ENCODE measurements at places on chromosomes 12 and 14.

DNA sequence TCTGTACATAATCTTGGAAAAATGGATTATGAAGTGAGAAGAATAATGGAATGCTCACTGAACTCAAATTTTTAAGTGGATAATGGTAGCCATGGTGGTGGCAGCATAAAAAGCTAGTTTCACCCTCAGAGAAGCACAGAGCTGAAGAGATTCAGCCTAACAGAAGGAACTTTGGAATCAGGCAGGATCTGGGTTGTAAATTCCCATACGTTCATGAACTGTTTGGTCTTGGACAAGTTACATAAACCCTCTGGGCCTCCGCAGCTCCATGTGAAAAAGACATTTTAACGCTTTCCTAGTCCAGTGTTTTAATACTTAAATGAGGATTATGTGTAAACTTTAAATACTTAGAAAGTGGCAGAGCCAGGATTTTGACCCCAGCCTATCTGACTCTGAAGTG, 26.6 kb downstream of the JKAMP start:
- DNase-seq, result no peak

GRCh38 chr12:55706568-55707218, 1.0 kb downstream of the ITGA7 start:
- no peak for DNase-seq

DNA sequence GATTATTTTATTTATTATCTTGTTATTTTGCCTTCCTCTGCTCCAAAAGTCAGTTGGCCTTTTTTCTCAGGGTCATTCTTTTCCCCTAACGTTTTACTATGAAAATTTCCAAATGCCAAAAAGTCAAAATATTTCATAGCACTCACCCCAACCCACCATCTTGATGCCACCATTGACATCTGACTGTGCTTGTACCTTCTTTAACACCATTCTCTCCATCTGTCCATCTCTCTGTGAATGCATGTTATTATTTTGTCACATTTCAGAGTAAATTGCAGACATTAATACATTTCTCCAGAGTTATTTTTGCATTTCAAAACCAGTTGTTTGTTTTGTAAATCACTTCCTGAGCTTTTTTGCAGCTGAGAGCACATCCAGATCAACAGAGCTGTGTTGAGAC, 38.6 kb downstream of the FOXN4 start:
- no peak for DNase-seq

DNA sequence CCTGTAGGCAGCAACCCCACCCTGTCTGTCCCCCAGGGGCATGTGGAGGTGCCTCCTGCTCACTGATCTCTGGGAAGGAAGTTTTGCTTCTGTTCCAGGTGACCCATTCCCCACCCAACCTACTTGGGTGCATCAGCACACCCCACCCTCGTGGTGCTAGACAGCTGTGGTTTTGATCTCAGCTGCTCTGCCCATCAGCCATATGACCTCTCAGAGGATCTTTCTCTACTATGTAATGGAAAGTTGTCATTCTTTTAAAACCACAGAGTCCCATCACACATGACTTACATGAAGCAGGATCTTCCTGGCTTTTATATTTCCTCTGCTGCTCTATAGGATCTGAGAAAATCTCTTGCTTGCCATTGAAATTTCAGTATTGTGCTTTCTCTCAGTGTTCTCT, 13.5 kb upstream of the KRT82 start:
- no peak for DNase-seq

- DNase-seq, result no peak
Measured at GRCh38 chr12:52607314-52607713, 6.1 kb upstream of the KRT72 start.

DNA sequence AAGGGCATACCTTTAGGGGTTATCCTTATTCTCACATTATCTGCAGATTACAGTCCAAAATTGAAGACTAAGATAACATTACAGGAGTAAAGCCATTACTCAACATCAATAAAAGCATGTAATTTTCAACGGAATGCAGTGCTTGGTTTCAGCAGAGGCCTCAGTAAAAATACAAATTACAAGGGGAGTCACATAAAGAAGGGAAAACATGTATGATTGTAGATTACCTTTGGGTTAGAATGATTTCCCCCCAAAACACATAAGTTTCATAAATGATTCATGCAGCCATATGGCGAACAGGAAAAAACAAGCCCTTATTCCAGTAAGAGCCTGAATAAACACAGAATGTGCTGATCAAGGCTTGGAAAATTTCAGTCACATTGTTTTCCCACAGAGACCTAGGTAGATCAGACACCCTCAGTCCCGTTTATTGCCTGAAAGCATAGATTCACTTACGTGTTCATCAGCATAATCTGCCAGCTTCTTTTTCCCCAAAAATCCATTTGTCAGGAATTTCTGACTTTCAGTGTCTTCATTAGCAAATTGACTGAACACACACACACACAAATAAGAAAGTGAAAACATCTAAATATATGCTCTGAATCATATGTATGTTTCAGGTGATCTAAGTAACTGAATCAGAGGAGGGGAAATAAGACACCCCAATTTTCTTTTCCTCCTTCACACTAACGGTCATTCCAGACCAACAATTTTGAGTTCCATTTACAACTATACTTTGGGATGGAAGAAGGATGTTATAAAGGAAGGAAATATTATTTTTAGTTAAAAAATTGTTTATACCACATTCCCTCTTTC, 37.5 kb downstream of the SLC38A4 start:
- no peak for DNase-seq

- DNase-seq, result no peak
Measured at GRCh38 chr12:51020448-51021182, 5.6 kb downstream of the SLC11A2 start.

DNA sequence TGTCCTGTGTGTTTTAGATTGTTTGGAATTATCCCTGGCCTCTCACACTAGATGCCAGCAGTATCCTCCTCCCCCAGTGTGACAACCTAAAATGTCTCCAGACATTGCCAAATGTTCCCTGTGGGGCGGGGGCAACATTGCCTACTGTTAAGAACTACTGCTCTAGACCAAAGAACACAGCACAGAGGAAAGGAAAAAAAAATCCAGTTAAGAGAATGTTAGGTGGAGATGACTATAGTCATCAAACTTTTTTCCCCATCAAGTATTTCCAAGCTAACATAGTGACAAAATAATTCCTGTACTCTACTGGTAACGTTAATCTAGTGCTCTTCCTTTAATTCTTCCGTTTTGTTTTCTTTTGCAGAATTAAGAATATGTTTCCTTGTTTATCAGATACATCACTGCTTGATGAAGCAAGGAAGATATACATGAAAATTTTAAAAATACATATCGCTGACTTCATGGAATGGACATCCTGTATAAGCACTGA, 3.5 kb downstream of the CDKN1B start:
- DNase-seq, result no peak

GRCh38 chr14:69844171-69844570, 35.0 kb upstream of the SMOC1 start:
- DNase-seq, result no peak

DNA sequence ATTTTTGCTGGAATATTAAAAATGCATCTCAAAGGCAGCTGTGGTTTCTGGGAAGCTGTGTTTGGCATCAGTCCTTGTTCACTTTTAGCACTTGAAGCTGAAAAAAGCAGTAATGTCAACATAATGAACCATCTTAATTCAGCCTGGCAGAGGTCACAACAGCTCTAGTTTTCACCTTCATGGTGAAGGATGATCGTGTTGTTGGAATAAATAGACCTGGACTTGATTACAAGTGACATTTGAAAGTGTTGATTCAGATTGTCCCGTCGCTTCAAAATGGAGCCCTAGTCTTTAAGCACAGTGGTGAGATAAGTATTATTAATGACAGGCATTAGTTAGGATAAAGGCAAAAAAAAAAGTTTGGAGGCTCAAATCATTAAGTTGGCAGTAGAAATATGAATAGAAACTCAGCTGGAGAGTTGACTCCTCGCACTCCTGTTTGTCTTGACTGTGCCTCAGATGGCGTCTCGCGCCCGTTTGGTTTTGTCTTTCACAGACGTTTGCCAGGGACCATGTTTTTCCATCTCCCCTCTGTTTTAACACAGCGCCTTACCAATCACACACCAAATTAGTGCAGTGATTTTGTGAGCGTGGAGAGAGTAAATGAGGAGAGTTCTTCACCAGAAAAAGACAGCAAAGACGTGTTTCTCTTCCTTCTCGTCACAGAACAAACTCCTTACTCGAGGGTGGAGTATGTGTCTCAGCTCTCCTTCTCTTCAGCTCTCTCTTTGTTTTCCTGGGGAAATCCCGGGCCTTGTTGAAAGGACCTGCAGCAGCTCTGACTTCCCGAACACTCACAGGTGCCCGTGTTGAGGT, 53.4 kb upstream of the MMP17 start:
- no peak for DNase-seq

GRCh38 chr12:67241482-67241881, 27.7 kb upstream of the CAND1 start:
- no peak for DNase-seq

DNA sequence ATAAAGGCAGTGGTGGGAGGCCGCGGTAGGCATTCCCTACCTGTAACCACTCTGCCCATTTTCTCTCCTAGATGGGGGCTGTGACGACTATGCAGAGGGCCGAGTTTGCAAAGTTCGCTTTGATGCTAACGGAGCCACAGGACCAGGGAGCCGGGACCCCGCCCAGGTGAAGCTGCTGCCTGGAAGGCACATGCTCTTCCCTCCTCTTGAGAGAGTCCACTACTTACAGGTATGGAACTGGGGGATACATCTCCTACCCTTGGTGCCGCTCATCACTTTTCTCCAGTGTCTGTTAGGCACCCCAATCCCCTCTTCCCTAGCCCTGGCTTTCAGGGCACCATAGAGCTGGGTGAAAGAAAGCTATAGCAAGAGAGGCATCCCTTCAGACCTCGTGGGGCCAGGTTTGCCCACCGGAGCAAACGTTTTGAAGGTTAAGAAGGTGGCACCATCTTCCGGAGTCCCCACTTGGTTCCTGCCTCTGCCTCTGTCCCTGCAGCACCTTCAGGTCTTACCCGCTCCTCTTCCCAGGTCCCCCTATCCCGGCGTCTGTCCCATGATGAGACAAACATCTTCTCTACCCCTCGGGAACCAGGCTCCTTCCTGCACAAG, 2.0 kb upstream of the P3H3 start:
- no peak for DNase-seq

DNA sequence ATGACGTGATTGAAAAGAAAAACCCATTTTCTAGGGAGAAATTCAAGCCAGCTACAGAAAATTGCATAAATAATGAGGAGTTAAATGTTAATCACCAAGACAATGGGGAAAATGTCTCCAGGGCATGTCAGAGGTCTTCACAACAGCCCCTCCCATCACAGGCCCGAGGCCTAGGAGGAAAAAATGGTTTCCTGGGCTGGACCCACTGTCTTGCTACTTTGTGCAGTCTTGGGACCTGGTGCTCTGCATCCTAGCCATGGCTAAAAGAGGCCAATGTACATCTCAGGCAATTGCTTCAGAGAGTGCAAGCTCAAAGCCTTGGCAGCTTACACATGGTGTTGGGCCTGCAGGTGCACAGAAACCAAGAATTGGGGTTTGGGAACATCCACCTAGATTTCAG, 65.3 kb downstream of the TUNAR start:
- DNase-seq, result no peak

GRCh38 chr12:77572371-77572770, 258.3 kb upstream of the NAV3 start:
- no peak for DNase-seq

DNA sequence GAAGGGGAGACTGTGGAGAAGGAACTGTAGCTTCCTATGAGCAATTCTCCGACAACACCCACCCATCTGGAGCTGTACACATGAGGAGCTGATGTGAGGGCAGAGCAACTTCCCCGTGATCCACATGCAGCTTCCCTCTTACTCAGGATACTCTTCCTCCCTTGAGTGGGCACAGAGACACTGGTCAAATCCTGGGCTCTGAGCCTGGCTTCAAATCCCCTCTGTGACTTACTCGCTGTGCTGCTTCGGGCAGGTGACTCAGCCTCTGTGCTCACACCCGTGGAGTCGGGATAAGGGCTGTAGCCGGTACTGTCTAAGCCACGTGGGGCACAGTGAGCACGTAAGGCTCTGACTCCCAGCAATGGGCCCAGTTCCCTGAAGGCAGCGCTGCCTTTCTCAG, 31.1 kb downstream of the ZFYVE21 start:
- no peak for DNase-seq

DNA sequence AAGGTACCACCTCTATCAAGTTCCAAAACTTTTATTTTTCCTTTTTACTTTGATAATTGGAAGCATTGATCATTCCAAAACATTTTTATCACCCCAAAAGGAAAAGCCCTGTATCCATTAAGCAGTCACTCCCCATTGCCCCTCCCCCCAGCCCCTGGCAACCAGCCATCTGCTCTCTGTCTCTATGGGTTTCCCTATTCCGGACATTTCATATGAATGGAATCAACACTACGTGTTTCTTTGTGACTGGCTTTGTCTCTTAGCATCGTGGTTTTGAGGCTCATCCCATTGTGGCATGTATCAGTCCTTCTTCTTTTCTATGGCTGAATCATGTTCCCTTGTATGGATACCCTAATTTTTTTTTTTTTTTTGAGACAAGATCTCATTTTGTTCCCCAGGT, 18.0 kb upstream of the PHETA1 start:
- DNase-seq, result no peak

GRCh38 chr12:58309806-58310205, 368.4 kb downstream of the ATP23 start:
- no peak for DNase-seq

DNA sequence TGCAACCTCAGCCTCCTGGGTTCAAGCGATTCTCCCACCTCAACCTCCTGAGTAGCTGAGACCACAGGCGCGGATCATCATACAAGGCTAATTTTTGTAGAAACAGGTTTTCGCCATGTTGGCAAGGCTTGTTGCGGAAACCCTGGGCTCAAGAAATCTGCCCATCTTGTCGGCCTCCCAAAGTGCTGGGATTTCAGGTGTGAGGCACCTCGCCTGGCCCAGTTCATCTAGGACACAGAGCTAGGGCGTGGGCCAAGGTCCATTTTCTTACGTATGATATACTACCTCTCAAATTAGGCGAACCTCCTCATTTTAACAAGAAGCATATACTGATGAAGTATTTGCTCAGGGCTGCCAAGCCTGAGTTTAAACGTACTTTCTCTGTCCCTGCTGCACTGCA, 2.1 kb downstream of the RPS29 start:
- no peak for DNase-seq

DNA sequence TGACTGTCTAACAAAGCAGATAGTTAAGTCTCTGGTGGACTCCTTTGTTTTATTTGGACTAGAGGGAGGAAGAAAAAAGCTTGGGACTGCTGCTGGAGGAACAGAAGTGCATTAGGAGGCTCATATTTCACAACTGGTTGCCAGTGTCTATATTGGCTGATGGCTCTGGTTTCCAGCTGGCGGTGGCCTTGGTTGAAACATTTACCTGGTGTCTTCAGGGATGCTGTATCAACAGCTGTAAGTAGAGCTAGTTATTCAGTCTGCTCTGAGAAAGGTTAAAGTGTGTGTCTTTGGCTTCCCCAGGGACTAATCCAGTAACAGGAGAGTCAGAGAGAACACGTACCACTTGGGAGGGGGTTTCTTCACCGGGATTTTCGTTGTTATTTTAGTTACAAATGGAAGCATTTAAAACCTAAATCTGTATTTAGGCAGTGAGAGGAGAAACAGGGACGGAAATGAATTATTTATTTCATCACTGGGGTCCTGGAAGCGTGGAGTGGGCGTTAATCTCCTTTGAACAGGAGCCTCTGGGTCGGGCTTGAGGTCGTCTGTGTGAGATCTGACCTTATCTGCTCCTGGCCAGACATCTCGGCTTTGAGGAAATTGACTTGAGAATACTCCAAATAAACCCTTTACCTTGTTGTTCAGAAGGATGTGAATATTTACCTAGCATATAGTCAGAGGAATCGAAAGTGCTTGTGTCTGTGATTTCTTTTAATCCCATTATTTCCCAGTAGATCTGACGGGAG, 149.9 kb downstream of the NRXN3 start:
- DNase-seq, result no peak

- no peak for DNase-seq
Measured at GRCh38 chr12:27779416-27779919, 565 bp upstream of the KLHL42 start.

- DNase-seq, result no peak
Measured at GRCh38 chr12:109156586-109156985, 40.2 kb downstream of the ACACB start.

All from effector CD4-positive, alpha-beta T cell (primary cell).